NCI-H1436 (cell line): ENCODE measurements at places on chromosomes 7 and 10.

GRCh38 chr7:37765872-37766525, 82.4 kb upstream of the NME8 start:
- no peak for DNase-seq

DNA sequence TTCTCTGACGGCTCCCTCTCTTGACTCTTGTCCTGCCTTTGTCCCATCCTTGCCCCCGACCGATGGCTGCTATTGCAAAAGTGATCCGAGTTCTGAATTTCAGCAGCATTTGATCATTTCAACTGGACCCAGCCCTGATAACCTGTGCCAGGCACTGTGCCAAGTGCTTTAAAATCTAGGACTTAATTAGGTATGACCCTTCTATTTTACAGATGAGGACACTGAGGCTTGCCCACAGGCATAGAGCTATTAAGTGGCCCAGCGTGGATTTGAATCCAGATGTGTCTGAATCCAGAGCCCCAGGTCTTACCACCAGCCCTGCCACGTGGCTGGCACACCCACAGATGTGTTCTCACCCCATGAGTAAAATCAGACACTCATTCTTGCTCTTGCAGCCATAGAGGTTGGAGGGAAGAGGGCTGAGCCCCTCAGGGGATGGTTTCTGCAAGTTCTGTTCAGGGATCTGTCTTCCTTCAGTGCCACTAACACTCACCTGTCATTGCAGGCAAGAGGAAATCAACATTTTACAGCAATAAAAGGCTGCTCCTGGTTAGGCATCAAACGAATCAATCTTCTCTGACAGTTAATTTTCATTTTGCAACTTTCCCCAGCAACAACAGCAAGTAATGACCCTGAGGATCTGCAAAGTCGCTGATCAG, 101.2 kb downstream of the GRID1 start:
- peak; percentile 26 for DNase-seq

GRCh38 chr10:100413173-100413572, 49.6 kb upstream of the WNT8B start:
- DNase-seq: no peak

DNA sequence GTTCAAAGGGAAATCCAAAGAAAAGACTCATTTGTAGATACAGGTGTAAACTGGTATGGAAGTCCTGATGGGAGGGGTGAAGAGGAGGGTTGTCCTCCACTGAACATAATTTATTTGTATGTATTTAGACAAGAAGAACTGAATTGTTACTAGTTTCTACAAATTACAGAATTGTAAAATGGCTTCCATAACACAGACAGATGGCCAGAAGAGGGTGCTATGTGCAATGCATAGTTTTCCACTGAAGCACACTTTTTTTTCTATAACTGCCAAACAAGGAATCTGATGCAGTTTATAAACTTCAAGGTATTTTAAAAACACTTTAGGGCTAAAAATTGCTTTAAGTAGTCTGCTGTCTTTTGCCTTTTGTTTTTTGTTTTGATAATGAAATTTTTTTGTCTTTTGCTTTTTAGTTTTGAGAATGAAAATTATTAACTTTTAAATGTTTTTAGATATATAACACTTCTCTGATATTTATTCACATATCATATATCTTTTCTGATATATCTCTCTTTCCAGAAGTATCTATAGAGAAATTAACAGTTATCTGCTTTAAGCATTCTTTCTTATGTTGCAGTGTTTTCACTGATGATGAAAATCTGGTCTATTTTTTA, 58.5 kb downstream of the PHYHIPL start:
- DNase-seq: peak; percentile 3

DNA sequence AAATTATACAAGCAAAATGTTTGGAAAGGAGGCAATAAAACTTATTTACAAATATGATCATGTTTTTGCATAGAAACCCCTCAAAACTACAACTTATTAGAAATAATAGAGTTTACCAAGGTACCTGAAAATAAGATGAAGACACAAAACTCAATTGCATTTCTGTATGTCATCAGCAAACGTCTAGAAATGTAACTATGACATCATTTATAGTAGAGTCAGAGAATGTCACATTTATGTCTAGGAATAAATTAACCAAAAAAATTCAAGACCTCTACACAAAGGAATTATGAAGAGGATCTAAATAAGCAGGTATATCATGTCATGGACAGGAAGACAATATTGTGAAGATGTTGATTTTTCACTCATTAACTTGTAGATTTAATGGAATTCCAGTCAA, 81.1 kb downstream of the PALS2 start:
- no peak for DNase-seq

- peak; percentile 42 for DNase-seq
Observed at GRCh38 chr7:37031571-37032257, 307.4 kb upstream of the AOAH start.

GRCh38 chr10:80472234-80473095, 18.4 kb downstream of the TSPAN14 start:
- DNase-seq: no peak

GRCh38 chr10:13730956-13731355, 144.2 kb downstream of the PRPF18 start:
- no peak for DNase-seq
